ENCODE measurements at places on chromosomes 13 and 19.

DNA sequence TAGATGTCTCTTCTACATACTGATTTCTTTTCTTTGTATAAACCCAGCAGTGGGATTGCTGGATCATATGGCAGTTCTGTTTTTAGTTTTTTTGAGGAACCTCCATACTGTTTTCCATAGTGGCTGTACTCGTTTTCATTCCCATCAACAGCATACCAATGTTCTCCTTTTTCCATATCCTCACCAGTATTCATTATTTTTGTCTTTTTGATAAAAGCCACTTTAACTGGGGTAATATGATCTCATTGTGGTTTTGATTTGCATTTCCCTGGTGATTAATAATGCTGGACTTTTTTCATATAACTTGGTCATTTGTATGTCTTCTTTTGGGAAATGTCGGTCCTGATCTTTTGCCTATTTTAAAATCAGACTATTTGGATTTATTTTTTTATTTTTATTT lies 108.5 kb downstream of the PAN3 start:
- DNase-seq, result no peak

DNA sequence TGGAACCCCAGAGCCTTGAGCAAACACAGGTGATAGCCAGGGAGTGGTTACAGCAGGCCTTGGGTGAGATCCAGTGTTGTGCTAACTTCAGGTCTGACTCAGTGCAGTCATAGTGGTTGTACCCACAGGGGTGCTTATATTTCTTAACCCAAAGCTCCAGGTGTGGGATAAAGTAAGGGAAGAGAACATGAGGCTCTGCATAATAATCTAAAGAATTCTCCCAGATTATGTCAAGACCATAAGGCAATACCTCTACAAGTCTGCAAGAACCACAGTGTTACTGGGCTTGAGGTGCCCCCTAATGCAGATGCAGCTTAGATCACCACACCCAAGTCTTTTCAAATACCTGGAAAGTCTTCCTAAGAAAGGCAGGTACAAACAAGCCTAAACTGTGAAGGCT lies 485.4 kb downstream of the RFC3 start:
- DNase-seq, result no peak

DNA sequence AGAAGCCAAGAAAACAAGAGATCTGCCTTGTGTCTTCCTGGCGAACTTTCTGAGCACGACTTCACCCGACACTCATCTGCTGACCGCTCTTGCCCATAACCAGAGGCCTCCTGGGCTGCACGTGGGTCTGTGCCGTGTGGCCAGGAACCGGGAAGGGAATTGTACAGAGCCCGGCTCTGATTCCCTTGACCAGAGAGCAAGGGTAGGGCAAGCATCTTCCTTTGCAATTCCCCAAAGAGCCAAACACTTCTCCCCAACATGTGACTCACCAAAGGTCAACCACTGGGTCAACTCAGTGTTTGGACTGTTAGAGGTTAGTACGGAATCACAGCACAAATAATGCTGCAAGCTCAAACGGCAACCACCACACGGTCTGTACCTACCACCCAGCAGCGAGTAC lies 48.9 kb downstream of the KLF2 start:
- no peak for DNase-seq

- DNase-seq, result no peak
Observed at GRCh38 chr13:50268500-50268899, 253.3 kb downstream of the KCNRG start.

DNA sequence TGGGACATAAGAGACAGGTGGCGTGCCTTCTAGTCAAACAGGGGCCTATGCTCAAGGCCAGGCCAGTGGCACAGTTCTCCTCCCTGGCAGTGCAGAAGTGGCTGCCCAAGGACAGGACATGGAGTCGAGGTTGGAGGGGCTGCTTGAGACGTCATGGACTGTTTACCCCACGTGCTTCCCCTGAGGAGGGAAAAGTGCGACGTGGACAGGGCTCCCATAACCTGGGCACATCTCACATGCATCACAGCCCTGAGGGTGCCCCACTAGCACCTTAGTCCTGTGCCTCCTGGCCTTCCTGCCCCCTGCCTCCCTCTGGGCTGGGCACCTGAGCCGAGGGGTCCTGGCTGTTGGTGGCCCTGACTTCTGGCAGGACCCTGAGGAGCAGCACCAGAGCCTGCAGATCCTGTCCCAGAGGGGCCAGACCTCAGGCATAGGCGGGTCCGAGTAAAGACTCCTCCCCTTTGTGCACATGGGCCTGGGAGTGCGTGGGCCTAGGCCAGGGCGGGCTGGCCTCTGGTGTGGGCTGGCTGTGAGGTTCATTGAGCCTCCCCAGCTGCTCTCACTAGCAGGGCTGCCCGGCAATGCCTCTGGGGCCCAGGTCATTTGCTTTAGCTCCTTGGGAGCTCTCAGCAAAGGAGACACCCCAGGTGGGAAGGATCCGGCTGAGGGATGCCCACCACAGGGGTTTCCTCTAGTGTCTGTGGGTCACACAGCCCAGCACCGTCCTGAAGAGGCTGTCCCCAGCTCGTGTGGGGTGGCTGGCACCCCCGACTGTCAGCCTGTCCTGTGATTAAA lies 65.7 kb downstream of the CEBPG start:
- DNase-seq, result no peak

DNA sequence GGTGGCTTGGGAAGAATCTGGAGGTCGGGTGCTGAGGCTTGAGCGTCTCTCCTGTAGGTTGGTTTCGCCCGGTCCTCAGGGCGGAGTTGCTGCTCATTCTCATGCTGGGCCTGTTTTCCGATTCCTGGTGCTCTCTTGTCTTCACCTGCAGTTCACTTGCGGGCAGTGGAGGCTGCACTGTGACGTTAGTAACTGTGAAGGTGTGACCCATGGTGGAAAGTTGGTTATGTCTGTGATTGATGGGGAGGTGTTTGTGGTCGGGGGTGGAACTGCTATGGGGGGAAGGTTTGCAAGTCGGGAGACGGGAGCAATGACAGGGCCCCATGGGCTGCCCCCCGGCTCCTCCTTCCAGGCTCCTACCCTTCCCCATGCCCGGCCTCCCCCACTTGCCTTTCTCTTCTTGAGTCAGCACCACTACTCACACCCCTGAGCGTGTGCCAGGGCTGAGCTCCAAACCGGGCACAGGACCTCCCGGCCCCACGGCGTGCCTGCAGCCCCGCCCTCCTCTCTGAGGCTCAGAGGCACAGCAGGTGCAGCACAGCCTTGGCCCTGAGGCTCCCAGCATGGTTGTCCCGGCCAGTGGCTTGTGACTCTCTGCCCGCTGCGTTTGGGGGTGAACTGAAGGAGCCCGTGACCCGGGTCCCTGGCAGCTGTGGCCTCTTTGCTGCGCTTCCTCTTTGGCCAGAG lies 79.1 kb downstream of the ATP11A start:
- no peak for DNase-seq

- DNase-seq, result no peak
Observed at GRCh38 chr13:30022796-30023195, 172.4 kb upstream of the UBL3 start.

DNA sequence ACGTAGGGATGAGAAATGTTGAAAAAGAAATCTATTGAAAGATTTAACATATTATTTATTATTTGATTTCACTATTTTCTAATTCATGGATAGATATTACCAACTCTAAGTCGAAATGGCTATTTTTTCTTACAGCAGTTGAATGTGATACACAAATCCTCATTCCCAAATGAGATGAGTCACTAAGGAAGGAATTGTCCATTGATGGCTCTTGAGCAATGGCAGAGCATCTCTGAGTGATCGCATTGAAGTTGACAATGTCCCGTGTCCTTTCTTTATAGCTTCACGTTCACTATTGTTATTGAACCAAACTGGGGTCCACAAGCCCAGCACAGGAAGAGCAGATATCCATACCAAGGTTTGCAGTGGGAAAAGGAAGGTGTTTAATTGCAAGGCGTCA lies 648.3 kb upstream of the SPRY2 start:
- DNase-seq, result no peak

Data from HTR-8/SVneo (cell line).